ENCODE measurements at places on chromosomes 3 and 15.

DNA sequence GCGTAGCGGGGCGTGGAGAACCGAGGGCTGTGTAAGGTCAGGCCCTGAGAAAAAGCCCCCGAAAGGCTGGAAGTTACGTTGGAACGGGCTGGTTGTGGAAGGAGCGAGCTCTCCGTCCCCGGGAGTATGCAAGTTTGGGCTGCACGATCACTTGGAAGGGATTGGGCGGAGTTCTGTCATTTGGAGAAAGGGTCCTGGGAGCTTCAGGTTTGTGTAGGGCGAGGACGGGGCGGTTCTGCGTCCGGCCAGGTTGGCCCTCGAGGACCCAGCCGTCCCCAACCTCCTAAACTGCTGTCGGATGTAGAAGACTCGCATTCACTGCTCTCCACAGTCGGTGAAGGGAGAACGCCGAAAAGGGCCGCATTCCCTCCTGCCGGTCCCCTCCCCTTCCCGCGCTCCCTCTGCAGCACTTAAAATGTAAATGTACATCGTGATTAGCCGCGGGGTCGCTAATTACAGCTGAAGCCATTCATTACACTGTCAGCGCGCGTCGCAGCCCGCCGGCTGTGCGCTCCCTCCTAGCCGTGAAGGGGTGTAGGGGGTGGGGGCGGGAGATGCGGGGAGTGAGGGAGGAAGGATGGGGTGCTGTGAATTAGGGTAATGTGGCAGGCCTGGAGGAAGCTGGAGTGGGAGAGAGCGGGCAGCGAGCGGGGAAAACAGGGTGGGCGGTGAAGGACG, 2.5 kb upstream of the RPP25 start:
- DNase-seq, result no peak

GRCh38 chr3:128504963-128505730, 12.1 kb upstream of the GATA2 start:
- no peak for DNase-seq

DNA sequence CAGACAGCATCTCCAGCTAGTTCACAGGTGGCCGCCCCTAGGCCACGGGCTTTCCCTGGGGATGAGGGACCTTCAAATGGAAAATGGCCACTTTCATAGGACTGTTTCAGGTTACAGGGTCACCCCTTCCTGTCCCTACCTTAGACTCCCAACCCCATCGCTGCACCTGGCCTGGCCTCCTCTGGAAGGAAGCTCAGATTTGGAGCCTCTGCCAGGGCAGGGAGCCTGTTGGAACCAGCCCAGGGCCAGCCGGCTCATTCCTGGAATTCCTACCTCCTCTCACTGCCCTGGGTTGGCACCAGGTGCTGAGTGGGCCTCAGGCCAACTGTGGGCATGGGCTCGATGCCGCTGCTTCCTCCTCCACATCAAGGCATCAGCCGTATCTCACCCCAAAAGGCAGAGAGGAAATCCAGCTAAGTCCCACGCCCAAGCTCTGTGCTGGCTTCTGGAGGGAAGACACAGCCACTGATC, 42.2 kb downstream of the KLHL25 start:
- DNase-seq, result no peak

- DNase-seq, result no peak
These were observed 50.7 kb downstream of the ADCY5 start for GRCh38 chr3:123397921-123398785.

DNA sequence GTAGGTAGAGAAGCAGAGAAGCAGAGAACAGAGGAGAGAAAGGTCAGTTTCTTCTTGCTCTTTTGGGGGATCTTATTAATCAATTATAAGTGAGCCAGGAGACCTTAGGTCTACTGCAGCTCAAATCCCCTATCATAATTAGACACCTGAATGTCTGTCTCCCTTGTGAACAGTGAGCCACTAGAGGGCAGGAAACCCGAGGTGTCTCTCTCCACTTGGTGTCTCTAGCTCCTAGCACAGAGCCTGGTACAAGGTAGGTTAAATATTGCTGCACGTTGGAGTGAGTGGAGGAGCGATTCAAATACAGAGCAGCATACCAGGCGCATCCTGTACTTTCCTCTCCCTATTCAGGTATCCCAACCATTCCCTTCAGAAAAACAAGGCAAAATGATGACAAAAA, 2.0 kb upstream of the ST8SIA2 start:
- peak; percentile 9 for DNase-seq

DNA sequence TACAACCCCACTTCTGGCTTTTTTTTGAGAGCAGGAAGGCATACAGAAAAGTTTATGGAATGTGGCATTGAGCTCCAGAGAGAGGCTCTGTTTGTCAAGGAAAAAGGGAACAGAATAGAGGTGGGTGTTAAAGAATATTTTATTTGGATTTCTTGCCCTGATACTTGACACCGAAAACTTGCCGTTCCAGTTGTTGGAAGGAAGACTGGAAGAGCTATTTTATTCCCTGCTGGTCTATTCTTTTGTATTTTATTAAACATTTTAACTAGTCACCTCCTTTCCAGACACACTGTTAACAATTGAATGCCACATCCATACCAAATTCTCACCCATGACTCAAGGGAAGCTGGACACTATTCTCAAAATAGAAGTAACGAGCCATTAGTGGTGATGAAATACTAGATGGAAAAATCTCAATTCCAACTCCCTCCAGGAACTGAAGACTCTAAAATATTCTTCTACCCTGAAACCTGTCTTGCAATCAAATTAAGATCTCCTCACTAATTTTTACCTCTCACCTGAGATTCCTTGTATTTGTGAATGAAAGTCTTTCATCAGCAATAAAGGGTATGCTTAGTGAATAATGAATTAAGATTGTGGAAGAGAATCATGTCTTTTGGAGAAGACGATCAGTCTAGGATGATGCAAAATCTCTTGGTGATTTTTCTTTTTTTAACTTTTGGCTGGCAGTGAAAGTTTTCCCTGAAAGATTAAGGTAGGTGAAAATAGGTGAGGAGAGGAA, 28.5 kb downstream of the GREM1 start:
- no peak for DNase-seq

GRCh38 chr15:82139823-82140268, 94.0 kb upstream of the MEX3B start:
- DNase-seq, result no peak

DNA sequence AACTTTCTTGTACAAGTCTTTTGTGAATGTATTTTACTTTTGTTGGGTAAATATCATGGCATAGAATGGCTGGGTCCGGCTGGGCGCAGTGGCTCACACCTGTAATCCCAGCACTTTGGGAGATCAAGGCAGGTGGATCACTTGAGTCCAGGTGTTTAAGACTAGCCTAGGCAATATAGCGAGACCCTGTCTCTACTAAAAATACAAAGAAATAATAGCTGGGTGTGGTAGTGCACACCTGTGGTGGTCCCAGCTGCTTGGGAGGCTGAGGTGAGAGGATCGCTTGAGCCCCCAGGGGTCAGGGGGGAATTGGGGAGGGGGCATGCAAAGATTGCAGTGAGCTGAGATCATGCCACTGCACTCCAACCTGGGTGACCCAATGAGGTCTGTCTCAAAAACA, 52.9 kb downstream of the ANP32A start:
- no peak for DNase-seq

DNA sequence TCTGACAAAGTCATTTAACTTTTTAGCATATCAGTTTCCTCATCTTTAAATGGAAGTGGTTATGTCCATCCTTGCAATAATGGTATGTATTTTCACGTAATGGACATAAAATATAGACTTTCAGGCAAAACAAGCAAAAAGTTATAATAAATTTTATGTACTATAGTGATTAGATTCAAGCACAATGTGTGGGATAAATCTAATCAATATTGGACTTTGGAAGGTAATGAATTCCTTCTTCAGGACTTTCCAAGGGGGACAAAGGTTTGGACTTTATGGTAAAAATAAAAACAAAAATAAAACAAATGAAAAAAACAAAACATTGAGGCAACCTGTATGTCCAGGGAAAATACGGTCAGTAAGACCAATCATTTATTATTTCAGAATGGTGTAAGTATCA, 357.7 kb downstream of the ROBO1 start:
- no peak for DNase-seq

DNA sequence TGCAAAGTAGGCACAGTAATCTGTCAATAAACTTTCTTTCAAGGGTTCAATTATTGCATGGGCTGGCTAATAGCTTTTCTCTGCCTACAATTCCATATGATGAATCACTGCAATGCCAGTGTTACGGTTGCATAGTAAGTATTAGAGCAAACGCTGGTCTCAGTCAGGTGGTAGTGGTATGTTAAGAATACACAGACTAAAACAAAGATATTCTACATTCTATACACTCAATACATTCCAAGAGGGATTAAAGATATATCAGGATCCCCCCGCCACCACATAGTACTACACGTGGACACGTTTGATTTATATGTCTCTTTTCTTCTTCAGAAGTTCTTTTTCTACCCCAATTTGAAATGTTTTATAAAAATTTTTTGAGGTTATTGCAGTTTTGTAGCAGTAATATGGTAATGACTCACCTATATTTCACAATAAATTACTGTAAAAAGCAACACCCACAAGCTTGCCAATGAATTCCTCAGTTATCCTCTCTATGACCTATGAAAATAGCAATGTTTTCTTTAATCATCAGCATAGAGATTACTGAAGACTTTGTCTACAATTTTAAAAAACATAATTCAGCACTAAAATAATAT, 68.2 kb downstream of the CD200R1L start:
- DNase-seq, result no peak

DNA sequence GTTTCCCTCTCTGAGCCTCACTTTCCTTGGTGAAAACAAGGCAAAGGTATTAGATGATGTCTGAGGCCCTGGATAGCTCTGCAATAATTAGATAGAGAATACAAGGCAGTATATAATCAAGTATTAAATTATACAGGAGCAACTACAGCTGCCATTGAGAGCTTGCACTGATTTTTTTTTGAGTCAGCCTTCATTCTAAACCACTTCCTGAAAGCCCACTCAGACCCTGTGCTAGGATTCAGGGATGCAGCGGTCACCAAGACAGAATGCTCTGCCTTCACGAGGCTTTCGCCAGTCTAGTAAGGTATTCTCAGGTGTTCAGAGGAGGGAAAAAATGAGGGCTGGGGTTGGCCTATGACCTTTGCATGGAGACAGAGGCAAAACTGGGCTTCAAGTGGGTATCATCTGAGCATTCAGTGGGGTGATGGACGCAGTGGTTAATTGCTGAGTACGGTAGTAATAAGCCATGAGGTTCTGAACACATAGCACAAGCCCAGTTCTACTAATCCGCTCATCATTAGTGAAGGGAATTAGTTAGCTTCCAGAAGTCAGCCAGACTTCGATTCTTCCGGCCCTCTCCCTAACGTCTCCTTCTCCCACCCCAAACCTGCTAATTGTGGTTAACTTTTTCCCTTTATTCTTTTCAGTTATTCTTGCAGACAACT, 3.6 kb downstream of the VGLL4 start:
- no peak for DNase-seq

DNA sequence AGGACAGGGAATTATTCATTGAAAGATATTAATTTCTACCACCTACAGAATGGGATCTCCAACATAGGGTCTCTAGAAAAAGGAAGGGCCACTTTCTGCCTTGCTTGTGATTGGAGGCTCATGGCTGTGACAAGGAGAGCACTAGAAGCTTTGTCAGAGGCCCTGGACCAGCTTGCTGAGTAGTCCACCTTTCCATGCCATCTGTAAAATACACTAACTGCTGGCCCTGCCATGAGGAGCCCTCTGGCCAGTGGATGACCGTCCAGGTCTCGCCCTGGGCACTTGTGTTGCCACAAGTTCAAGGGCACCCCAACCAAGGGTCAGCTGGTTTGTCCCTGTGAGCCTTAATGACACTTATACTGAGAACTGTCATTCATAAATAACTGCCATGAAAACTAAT, 1.6 kb upstream of the SYNM start:
- no peak for DNase-seq

GRCh38 chr3:177430653-177431052, 233.4 kb upstream of the TBL1XR1 start:
- DNase-seq, result no peak

GRCh38 chr3:192861972-192862371, 55.7 kb downstream of the MB21D2 start:
- no peak for DNase-seq

GRCh38 chr3:132626955-132627354, 29.9 kb downstream of the ACKR4 start:
- DNase-seq, result no peak

DNA sequence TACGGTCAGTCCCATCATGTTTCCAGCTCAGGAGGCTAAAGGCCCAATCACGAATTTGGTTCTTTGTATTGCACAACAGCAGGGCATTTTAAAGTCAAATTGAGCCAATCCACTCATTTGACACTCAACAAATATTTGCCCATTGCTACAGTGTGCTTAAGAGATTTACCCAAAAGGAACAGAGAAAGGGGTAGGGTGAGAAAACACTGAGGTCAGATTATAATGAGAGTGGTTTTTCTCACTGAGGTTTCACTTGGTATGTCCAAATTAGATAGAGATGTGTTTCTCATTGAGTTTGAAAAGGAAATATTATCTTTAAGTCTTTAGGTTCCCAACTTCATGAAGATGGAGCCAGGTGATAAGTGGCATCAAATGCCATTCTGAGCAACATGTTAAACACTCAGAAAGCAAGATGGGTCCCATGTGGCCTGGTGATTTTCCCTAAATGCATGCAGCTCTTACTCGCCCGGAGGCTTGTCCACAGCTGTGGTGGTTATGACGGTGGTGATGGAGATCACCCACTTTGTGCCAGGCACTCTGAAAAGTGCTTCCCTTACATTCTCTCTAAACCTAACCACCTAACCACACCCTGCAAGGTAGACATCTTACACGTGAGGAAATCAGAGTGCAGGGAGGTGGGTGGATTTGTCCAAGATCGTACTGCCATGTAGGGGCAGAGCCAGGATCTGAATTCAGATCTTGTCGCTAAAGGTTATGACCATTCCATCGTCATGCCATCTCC, 31.2 kb upstream of the USP3 start:
- no peak for DNase-seq
